ENCODE measurements at places on chromosomes 6 and 20.

- DNase-seq, result no peak
Measured at GRCh38 chr6:119083007-119083406, 4.5 kb upstream of the FAM184A start.

- no peak for DNase-seq
Measured at GRCh38 chr20:37525810-37526209, 1.9 kb downstream of the BLCAP start.

DNA sequence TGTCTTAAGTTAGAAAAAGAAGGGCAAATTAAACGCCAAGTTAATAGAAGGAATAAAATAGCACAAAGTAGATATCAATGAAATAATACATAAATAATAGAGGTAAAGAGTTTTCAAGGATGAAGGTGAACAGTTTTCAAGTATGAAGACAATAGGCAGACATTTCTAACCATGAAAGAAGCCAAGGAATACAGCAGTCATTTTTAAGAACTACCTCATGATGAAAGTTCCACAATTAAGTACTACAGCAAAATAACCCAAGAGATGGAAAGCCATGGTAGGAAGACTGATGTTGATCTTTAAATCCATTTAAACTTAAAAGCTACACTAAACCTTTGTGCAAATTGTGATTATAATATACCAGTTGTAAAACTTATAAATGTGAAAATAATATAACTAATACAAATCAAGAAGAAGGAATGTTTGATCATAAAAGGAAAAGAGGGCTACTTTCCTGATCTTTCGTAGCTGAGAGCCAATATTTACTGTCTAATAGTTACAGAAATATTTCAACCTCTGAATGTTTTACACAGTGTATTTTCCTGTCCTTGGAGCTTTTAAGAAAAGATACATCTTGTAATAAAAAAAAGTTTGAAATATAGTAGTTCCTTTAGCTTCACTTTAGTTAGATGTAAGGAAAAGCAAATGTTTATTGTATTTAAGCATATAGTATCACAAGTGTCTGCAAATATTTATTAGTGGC is 143.1 kb downstream of the STXBP5 start:
- DNase-seq, result no peak

DNA sequence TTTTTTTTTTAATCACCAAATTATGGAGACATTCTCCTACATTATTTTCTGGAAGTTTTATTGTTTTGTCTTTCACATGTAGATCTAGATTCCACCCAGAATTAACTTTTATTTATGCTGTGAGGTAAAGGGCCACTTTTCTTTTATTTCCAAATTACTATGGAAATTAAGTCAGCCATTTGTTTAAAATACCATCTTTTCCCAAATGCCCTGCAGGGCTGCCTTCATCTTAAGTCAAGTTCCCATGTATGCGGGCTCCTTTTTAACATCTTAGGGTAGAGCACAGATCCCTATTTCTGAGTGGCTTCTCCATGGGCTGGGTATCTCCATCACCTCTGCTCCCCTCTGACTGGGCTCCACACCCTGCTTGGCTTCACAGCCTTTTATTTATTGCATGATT is 348.4 kb downstream of the SOX4 start:
- no peak for DNase-seq

DNA sequence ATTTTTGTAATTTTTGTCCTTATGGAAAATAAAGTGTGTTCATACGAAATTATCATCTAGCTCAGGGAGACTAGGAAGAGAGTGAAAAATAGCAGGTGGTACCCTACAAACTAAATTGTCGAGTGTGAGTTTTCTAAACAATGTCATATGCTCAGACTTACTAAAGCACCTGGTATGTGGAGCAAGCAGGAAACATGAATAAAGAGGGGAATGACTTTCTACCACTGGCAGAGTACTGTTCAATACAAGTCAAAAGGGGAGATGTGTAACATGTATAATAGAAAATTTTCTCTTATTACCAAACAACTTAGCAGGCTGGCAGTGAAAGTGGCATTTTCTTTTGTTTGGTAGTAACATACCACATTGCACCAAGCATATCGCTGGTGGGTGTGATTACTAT is 36.1 kb downstream of the CTNNBL1 start:
- no peak for DNase-seq

GRCh38 chr20:47354464-47354713 is 2.1 kb downstream of the ZMYND8 start:
- DNase-seq, result no peak

DNA sequence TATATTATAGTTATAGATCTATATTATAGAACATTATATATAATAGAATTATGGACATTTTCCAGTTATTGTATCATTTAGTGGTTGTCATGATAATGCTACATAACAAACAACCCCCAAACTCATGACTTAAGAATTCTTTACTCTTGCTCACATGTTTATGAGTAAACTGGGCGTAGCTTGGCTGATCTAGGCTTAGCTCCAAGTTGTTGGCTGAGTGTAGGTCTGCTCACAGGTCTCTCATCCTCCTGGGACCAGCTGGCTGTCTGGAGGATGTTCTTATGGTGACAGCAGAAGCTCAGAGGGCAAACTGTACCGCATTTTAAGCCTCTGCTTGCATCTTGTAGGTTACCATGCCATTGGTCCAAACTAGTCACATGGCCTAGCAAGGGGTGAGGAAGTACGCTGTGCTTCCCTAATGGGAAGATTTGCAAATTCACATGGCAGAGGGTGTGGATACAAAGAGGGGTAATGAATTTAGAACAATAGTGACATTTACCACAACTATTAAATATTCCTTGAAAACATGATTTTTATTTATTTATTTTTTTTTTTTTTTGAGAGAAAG is 34.2 kb downstream of the ARHGAP40 start:
- DNase-seq, result no peak

DNA sequence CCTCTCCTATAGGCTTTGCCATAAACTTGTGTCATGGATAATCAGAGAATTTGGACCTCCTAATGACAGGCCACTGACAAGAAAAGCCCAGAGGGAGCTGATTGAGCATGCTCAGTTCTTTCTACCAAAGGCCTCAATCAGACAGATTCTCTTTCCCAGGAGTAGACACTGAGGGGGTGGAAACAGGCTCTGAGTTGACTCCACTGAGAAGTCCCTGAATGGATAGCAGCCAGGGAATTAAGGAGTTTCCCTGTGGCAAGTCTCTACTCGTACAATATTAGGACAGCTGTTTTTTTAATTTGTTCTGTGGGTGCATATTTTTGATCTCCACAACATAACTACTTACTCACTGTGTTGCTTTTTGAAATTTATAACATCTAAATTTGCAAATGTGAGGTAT is 63.3 kb downstream of the SLC16A10 start:
- no peak for DNase-seq

DNA sequence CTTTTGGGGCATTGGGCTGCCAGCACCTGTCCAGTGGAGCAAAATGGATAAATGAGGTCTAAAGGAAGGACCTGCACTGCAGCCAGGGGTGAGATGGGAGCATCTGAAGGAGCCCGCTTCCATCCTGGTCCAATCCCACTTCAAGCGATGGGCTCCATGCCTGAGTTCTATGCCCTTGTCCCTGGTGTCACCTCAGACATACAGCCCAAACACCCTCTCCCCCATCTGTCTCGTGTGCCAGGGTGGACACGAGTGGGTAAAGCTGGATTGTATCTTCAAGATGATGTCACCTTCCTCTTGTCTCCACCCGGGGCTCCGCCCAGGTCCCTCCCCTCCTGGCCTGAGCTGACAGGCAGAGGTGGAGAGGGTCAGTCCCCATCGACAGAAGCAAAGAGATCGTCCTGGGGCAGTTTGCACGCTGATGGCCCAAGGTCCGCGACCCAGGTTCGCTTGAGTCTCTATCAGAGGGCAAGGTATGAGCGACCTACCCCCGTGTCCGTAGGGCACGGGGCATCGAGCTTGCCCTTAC is 544 bp downstream of the SMIM29 start:
- no peak for DNase-seq

DNA sequence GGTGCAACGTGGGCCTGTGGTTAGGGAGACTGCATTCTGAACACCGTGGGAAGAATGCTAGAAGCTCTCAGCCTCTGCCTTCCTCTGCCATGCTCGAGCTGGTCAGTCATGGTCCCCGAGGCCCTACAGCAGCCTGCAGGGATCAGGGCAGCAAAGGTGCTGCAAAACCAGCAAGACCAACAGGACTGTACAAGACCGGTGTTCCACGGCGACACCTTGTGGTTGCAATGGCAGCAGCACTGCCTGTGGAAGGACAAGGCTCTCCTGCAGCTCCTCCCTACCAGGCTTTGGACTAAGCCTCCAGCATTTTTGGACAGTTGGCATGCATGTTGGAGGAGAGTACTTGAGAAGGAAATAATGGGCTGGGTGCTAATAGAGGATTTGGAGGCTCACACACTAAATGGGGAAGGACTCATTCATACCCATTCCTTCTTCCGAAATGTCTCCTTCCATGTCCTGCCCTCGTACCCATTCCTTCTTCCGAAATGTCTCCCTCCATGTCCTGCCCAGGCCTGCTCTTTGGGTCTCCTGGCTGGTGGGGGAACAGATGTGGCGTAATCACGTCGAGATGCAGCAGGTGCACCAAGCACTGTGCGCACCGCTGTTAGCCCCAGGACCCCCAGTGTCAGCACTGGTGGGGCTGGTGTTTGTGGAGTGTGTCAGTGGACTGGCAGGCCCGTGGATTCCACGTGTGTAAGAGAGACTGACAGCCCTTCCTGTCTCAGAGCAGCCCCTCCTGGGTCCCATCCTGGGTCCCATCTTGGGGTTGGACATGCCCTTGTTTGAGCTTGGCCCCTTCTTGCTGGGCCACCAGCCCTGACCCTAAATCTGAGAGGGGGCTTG is 18.6 kb upstream of the MYT1 start:
- no peak for DNase-seq

GRCh38 chr6:164195942-164196281 is 781.4 kb downstream of the QKI start:
- DNase-seq, result no peak

GRCh38 chr6:138593124-138593877 is 94.0 kb upstream of the NHSL1 start:
- no peak for DNase-seq

DNA sequence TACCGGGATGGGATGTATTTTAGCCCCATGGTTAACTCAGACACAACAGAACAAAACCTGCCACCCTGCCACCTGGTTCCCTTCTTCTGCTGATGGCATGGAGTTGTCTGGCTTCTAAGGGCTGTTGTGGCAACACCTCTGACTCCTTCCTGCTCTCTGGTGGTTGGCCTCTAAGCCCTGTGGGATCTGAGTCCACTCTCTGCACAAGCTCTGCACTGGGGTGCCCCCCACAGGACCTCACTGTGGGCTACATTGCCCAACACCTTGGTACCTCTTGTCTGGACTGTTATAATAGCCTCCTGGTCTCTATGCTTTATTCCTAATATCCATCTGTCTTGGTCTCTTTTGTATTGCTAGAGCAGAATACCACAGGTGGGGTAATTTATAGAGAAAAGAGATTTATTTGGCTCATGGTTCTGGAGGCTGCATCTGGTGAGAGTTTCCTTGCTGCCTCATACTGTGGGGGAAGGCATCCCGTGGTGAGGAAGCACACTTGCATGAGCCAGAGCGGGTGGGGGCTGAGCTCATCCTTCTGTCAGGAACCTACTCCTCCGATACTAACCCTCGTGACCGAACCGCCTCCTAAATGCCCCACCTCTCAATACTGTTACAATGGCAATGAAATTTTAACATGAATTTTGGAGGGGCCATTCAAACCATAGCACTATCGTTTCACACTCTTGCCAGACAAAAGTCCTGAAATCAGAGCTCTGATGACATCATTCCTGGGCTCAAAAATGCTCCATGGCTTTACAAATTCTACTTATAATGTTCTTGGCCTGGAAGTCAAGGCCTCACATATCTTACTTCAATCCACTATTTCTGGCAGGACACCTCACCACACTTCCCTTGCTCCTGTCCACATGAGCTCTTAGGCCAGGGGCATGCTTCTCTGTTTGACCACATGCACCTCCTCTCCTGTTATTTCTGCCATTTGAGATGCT is 127.2 kb downstream of the PAX1 start:
- no peak for DNase-seq

DNA sequence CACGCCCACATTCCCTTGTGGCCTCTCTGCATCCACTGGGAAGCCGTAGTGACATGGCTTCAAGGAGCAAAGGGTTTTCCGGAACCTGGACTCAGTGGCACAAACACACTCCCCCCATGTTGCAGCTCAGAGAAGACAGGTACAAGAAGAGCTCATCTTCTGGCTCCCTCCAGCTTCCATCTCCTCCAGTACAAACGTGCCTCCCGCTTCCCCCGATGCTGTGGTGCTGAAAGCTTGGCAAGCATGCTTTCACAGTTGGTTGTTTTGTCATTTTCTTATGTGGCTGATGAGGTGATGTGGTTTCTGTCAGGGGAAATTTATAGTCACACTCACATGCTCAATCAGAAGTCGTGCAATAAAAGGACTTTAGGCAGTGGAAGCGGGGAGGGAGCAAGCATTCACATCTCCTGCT is 258.5 kb downstream of the KIF16B start:
- no peak for DNase-seq

DNA sequence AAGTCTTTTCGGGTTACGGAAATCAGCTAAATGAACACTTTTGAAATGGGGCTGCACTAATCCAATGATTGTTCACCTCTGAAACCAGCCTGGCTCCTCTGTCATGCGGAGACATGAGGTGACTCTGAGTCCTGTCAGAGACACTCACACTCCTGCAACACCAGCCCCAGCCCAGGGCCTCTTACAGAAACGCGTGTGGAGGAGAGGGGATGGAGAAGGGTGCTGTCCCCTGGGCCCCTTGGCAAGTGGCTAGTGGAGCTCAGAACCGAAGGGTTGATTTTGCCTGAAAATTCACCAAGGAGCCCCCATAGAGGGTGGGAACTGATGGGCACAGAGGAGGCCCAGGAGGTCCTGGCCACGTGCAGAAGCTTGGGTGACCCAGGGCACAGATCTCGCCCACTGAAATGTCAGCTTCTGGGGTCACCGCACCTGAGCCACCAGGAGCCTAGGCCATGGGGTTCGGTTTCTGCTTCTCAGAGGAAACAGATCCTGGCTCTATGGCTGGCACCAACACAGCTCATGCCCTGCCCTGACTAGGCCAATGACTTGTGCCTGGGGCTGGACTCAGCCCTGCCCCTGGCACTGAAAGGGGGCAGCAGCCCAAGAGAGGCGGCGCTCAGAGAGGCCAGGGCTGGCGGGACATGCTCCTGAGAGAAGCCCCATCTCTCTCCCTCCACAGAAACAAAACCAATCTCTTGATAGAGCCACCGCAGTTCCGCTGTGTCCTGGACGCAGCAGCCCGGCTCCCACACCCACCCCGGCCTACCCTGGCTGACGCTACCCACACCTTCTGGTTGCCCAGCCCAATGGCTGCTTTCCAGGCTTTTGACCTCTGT is 144.7 kb downstream of the ERMARD start:
- no peak for DNase-seq

DNA sequence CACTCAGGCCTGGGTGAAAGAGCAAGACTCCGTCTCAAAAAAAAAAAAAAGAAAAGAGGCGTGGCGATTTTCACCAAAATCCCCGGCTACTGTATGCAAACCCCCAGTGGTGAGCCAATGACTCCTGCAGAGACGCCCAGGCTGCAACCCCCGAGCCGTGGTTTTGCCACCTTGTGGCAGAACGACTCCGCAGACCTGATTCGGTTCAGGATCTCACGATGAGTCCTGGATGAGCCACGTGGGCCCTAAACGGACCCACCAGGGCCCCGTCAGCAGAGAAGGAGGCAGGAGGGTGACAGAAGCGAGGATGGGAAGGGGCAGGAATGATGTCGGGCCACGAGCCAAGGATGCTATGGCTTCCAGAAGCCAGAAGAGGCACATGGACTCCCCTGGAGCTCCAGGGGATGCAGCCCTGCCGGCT is 42.5 kb downstream of the SLC2A4RG start:
- no peak for DNase-seq

Data from stimulated activated CD4-positive, alpha-beta T cell treated with anti-CD3 and anti-CD28 coated beads, Interleukin-1b, Interleukin-23, amount 100 ng/mL, for 1 hour (primary cell).